ENCODE measurements at places on chromosomes 12 and 14. TPM values are rescaled to one million over a fixed set of nuclear protein-coding genes. Genes with fewer than 3 reads are reported as not detected.
A peak's percentile ranks its signal among the peaks of the same experiment; 100 is the strongest.

DNA sequence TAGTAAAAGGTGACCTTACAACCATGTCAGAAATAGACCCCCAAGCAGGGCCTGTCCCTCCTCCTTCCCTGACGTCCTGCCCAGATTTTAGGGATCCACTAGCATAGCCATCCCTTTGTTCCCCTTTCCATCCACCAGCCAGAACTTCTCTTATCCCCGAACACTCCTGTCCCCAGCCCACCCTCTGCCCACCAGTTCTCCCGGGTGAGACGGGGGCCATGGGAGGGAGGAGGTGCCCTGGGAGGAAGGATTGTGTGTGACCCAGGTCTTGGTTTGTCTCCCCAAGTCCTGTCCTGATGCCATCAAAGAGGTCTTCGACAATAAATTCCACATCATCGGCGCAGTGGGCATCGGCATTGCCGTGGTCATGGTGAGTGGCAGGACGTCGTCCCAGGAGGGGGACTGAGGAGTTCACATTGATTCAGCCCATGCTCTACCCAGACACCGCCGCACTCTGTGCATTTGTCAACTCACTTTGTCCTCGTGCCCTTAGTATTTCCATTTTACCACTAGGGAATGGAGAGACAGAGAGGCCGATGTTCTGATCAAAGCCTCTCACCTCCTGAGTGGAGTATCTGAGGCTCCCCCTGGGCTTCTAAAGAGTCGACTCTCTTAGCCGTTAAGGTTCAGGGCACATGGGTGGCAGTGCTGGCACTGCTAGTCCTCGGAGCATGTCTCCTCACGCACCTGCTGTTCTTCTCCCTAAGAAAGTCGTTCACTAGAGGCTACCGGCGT, 35.9 kb downstream of the CD9 start:
- no peaks in the 10 kb centered on the region for H3K27me3 ChIP-seq
- H3K4me1 ChIP-seq = peaks cover 56% of the 10 kb centered on the region
- peaks cover 11% of the 10 kb centered on the region for H3K36me3 ChIP-seq
- peak overlapping the region; percentile 98 for H3K27ac ChIP-seq
- no peak for DNase-seq

SPIC gene
- not detected for total RNA-seq

DNA sequence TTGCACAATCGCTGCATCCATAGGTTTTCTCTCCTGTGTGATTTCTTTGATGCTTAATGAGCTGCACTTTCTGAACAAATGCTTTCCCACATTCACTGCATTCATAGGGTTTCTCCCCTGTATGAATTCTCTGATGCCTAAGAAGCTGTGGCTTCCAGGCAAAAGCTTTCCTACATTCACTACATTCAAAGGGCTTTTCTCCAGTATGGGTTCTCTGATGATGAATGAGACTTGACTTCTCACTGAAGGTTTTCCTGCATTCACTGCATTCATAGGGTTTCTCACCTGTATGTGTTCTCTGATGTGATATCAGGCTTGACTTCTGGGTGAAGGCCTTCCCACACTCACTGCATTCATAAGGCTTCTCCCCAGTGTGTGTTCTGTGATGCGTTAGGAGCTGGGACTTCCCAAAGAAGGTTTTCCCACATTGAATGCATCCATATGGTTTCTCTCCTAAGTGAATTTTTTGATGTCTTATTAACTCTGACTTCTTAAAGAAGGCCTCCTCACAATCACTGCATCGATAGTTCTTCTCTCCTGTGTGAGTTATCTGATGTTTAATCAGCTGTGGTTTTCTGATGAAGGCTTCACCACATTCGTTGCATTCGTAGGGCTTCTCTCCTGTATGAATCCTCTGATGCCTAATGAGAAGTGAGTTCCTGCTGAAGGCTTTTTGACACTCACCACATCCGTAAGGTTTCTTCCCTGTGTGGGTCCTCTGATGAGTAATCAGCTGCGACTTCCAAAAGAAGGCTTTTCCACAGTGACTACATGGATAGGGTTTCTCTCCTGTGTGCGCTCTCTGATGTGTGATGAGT, 30.3 kb downstream of the ZNF605 start:
- DNase-seq = no peak
- H3K27me3 ChIP-seq = no peaks in the 10 kb centered on the region
- peaks cover under 1% of the 10 kb centered on the region for H3K36me3 ChIP-seq
- no peak overlapping the region for H3K4me3 ChIP-seq
- no peak overlapping the region for H3K27ac ChIP-seq

DNA sequence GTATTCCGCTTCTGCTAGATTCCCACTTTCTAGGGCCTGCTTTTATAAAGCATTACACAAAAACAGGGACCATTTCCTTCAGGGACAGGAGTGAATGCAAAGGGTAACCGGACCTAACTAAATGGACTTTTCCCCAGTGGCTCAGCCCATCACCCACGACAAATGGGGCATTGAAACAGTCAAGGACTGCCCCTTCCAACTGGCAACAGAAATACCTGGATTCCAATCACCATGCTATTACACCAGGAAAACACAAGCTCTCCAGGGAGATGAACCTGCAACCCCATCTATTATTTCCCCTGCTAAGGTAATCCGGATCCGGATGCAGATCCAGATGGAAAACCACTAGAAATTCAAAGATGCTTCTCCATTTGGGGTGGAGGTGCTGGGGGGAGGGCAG, 1.0 kb downstream of the MPHOSPH9 start:
- H3K4me1 ChIP-seq = peaks cover 16% of the 10 kb centered on the region
- H3K27me3 ChIP-seq = no peaks in the 10 kb centered on the region

DNA sequence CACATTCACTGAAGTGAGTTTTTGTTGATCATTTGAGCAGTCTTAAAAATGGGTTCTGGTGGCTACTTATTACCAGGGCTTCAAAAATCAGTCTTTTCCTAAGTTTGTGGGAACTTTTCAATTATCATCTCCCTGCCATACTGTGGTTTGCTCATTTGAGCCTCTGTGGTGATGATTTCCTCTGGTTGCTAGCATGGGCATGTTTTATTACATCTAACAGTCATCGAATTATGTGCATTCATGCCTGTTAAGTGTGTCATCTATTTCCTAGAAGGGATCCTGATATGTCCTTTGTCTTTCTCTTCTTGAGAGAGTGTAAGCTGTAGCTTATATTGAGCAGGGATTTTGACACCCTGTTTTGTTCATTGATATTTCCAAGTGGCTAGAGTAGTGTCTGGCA, 116.8 kb downstream of the WIF1 start:
- peak; percentile 16 for DNase-seq
- H3K4me3 ChIP-seq = no peak overlapping the region
- H3K27me3 ChIP-seq = no peaks in the 10 kb centered on the region
- no peaks in the 10 kb centered on the region for H3K36me3 ChIP-seq

- no peaks in the 10 kb centered on the region for H3K4me1 ChIP-seq
- H3K27me3 ChIP-seq = no peaks in the 10 kb centered on the region
- no peaks in the 10 kb centered on the region for H3K36me3 ChIP-seq
- no peak overlapping the region for H3K27ac ChIP-seq
- no peak overlapping the region for H3K4me3 ChIP-seq
- DNase-seq = no peak
Observed at GRCh38 chr12:69161829-69162228, 77.5 kb upstream of the CPSF6 start.

PEX5 gene
- total RNA-seq = 78.6 TPM

DNA sequence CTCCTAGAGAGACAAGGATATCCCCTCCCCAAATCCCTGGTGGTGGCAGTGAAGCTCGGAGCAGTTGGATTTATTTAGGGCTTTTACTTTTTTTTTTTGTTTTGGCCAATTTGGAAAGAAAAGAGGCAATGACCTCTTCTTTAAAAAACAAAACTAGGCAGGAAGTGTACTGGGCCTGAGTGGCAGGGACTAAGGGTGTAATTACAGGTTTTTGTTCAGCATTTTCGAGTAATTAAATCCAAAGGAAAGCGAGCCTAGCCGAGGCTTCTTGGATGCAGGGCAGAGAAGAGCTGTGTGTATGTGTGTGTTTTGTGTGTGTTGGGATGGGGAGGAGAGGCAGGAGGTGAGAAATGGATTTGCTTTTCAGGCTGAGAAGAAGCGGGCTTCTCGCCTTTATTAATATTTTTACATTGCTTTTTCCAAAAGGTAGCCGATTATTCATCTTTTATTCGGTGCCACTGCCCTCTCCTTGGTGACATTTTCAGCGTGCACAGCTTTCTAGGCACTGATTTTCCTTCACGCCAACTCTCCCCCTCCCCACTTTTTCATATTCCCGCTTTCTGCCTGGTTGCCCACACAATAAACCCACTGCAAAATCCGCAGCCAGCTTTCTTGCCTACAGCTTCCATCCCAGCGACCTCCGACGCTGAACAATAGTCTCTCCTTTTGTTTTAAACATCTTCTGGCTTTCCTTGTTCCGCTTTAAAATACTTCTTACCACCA, 8.9 kb upstream of the IRF2BPL start:
- no peaks in the 10 kb centered on the region for H3K36me3 ChIP-seq
- H3K4me3 ChIP-seq = no peak overlapping the region
- DNase-seq = no peak
- H3K4me1 ChIP-seq = peaks cover 29% of the 10 kb centered on the region

NTN4 gene
- 118 TPM for total RNA-seq

CTSG gene
- 3.9 TPM for total RNA-seq

- H3K36me3 ChIP-seq = no peaks in the 10 kb centered on the region
- DNase-seq = no peak
- H3K4me1 ChIP-seq = no peaks in the 10 kb centered on the region
- H3K4me3 ChIP-seq = no peak overlapping the region
- H3K27ac ChIP-seq = no peak overlapping the region
Observed at GRCh38 chr12:52667509-52667908, 12.7 kb downstream of the KRT1 start.

GPR84 gene
- total RNA-seq = 0.97 TPM

DNA sequence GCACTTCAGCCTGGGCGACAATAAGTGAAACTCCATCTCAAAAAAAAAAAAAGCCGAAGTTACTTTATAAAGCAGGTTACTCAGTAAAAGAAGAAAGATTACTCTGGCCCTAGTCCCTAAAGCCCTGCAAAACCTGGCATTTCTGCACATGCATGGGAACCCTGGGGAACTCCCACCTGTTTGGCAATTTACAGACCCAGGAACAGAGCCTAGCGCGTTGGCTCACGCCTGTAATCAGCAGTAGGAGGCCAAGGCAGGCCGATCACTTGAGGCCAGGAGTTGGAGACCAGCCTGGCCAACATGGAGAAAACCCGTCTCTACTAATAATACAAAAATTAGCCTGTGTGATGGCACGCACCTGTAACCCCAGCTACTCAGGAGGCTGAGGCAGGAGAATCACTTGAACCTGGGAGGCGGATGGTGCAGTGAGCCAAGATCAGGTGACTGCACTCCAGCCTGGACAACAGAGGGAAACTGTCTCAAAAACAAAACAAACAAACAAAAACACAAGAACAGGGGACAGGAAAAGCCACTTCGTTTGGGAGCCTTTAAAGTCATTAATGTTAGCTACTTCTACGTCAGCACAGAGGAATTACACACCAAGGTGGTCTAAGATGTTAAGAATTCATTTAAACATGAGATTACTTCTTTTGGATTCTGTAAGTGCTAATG, 34.1 kb upstream of the SPTSSA start:
- H3K36me3 ChIP-seq = no peaks in the 10 kb centered on the region
- DNase-seq = no peak
- no peaks in the 10 kb centered on the region for H3K4me1 ChIP-seq

GRCh38 chr14:61099216-61099835, 118.3 kb downstream of the SLC38A6 start:
- no peak for DNase-seq
- no peaks in the 10 kb centered on the region for H3K27me3 ChIP-seq

DNA sequence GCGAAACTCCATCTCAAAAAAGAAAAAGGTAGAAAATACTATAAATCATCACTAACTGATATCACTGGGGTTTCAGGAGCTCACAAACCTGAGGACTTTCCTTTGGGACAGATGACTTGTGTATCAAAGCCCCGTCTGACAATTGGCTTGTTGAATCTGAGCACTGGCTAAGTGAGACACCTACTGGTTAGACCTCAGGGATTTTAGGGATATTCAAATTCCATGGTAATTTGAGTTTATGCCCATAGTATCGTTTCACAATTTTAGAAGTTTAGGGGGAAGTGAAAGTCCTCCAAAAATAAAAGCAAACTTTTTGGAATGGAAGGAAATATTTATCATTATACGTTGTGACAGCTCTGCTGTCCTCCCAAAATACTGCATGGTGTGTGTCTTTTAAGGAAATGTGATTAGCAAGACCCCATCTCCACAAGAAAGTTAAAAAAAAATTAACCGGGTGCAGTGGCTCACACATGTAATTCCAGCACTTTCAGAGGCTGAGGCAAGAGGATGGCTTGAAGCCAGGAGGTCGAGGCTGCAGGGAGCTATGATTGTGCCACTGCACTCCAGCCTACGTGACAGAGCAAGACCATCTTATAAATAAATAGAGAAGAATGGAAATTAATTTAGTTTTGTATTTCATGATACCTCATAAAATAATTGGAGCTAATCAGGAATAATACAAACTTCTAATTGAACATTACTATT, 49.2 kb downstream of the FBXL14 start:
- H3K4me3 ChIP-seq = no peak overlapping the region
- no peak for DNase-seq
- H3K27me3 ChIP-seq = no peaks in the 10 kb centered on the region
- H3K27ac ChIP-seq = no peak overlapping the region
- no peaks in the 10 kb centered on the region for H3K4me1 ChIP-seq

DNA sequence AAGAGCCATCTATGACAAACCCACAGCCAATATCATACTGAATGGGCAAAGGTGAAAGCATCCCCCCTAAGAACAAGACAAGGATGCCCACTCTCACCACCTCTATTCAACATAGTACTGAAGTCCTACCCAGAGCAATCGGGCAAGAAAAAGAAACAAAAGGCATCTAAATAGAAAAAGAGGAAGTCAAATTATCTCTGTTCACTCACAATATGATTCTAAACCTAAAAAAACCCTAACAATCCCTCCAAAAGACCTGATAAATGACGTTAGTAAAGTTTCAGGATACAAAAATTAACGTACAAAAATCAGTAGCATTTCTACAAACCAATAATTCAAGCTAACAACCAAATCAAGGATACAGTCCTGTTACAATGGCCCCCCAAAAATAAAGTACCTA, 26.9 kb downstream of the MDM1 start:
- no peak overlapping the region for H3K4me3 ChIP-seq
- no peaks in the 10 kb centered on the region for H3K36me3 ChIP-seq
- no peaks in the 10 kb centered on the region for H3K27me3 ChIP-seq
- DNase-seq = no peak
- H3K4me1 ChIP-seq = no peaks in the 10 kb centered on the region

- DNase-seq = no peak
- peaks cover 41% of the 10 kb centered on the region for H3K27me3 ChIP-seq
- no peaks in the 10 kb centered on the region for H3K4me1 ChIP-seq
- H3K36me3 ChIP-seq = no peaks in the 10 kb centered on the region
- no peak overlapping the region for H3K4me3 ChIP-seq
Observed at GRCh38 chr14:28765169-28765830, 1.3 kb upstream of the FOXG1 start.

TTC9 gene
- total RNA-seq = 3.2 TPM

RILPL1 gene
- 8.6 TPM for total RNA-seq
